ENCODE measurements at places on chromosomes 3 and 15.

DNA sequence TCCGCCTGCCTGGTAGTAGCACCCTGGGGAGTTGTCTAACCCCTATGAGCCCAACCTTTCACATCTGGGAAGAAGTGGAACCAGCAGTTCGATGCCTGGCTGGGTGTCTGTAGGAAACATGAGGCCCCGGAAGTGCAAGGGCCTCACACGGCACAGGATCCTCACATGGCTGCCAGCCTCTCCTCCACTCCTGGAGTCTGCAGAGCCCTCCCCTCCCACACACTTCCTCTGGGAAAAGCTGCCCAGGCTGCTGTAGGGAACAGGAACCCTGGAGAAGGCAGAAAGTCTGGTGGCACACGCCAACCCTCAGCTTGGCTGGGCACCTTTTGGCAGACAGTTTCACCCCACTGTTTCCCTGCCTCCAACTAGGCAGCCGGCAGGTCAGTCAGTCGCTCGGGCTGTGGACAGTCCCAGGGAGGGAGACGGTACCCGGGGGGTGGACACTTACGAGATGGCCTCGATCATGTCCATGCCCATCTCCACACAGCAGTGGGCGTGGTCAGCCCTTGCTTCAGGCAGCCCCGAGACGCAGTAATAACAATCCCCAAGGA is 118.4 kb downstream of the ADCY5 start:
- no peak for DNase-seq

- no peak for DNase-seq
These were observed 422.5 kb upstream of the SEMA6D start for GRCh38 chr15:47294765-47295259.

DNA sequence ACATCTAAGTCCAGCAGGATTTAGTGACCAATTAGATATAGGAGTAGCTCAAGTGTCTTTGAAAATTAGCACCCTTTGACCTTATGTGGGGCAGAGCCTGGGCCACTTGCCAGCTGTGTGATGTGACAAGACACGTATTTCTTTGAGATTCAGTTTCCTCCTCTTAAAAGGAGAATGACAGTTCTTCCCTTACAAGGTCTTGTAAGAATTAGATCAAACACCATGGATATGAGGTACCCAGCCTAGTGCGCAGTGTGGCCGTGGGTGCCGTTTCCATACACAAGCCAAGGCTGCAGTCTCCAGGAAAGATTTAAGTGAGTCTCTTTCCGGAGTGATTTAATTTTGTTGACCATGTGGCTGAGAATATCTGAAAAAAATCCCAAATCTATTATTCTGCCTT is 46.3 kb downstream of the ARHGAP31 start:
- no peak for DNase-seq

DNA sequence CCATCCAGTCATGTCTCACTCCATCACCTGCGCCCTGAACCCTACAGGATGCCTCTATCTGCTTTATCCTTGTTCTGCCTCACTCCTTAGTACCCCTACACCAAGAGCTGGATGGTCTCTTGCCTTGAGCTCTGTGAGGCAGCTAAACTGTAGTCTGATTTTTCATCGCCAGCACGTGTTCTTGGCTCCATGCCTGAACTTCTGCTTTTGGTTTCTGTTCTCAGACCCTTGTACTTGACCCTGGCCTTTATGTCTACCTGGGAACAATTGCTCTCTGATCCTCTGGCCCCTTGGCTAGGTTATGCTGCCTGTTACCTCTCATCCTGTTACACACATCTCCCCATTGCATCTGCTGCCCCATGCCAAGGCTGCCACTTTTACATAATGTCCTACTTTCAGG is 318.0 kb upstream of the LMCD1 start:
- no peak for DNase-seq

DNA sequence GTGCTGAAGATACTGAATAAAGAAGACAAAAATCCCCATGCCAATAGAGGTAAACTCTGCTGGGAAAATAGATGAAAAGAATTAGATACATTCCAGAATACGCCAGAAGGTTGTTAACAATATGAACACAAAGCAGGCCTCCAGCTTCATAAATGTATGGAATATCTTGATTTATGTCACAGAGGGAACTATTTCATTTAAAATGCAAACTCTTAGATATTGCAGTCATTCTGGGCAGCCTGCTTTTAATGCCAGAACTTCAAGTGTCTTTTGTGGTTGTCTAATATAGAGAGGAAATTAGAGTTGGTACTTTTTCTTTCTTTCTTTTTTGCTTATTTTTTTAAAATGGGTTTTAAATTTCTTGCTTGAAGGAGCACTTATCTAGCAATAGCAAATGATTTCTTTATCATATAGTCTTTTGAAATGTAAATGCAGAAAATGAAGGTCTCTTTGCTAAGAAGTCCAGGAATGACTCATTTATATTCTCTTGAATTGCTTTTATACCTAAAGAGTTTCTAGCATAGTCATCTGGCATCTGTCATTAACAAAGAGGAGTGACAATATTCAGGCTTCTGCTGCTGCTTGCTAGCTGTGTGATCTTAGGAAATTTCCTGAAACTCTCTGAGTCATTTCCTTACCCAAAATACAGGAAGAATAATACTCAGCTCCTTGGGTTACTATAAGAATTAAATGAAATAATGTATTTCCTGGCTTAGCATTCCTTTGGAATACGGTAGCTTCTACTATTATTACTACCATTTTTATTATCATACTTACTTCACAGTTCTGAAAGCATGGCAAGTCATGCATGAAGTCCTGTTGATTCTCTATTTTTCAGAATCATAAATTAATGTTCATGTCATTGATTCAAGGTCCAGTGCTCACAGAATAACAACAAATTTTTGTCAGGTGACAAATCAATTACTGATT is 527.6 kb downstream of the DIPK2A start:
- DNase-seq, result no peak

- no peak for DNase-seq
These were observed 757.8 kb downstream of the AGBL1 start for GRCh38 chr15:86837294-86838061.
